ENCODE measurements at places on chromosomes 12 and 14.

DNA sequence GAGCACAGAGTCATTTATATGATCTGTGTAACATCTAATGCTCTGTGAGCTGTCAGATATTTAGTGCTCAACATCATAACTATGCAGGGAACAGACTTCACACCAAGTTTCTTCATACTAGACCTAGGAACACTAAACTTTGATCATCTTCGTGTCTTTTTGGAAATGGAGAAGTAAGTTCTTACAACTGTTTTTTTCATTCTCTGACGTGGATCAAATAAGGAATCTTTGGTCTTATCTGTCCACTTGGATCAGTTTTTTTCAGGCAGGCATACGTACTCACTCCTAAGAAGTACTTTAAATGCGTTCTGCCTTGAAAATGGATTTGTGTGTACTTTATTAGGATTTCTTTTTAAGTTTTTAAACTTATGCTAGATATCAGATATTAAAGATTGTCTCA is 191.0 kb downstream of the FBXL14 start:
- DNase-seq = no peak

- DNase-seq = peak; percentile 30
Measured at GRCh38 chr12:47343684-47344567, 264.2 kb upstream of the AMIGO2 start.

DNA sequence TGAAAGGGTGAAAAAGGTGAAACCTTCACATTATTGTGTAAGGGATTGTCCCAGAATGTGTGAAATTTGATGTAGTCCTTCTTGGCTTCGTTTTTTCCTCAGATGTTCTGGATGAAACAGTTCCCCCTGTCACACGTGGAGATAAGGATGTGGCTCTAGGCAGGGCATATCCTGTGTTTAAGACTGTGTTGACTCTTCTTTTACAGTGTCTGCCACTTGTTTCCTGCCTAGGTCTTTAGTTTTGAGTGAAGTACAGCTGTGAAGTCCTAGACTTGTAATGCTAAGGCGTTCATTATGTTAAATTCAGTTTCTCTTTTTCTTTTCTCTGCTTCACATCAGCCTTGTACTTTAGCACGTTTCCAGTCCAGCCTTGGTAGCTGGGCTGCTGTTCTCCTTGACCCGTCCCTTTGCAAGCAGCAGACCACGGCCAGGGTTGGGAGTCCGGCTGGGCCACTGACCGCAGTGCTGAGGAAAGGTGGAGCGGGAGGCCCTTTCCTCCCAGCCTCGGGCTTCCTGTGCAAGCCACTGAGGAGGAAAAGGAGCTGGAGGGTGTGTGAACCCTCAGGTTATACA is 59.1 kb downstream of the RASSF3 start:
- no peak for DNase-seq

- no peak for DNase-seq
Measured at GRCh38 chr14:84674636-84675035, 855.3 kb upstream of the FLRT2 start.

GRCh38 chr12:107223821-107224220 is 130.5 kb upstream of the CRY1 start:
- DNase-seq = no peak

DNA sequence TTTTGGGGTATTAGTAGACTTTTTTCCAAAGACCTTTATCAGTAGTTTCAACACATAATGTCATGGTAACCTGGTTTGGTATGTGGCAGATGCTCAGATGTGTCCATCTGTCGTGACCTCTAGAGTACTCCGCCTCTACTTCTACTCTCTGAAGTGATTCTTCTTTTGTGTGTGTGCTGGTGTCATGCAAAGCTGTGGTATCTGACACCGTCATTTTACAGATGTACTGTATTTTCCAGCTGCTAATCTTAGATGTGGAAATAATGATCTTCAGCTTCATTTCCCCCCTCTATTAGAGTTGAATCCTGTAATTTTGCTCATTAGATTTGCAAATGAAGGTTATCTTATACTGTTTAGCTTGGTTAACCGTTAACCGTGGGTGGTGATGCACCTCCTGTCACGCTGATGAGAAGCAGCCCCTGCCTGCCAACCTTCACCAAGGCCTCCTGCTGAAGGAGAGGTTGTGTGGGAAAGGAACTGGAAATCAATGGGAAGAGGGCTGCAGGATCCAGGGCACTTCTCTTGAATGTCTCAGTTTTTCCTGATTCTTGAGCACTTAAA is 222.4 kb upstream of the AMIGO2 start:
- DNase-seq = no peak

GRCh38 chr14:93047157-93047556 is 68.6 kb downstream of the ITPK1 start:
- DNase-seq = no peak

DNA sequence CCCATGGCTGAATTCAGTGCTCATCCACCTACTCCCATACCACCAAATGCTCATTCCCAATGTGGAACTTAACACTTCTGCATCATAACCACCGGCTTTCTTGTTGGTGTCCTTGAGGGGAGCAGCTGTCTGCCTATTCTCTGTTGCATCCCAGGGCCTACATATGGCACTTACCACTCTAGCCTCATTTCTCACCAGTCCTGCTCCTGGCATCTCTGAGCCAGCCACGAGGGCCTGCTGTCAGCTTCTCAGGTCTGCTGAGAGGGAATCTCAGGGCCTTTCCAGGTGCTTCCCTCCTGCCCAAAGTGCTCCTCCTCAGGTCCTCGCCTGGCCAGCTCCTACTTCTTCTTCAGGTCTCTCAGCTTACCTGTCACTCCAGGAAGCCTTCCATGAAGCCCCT is 24.0 kb upstream of the RND1 start:
- DNase-seq = no peak

DNA sequence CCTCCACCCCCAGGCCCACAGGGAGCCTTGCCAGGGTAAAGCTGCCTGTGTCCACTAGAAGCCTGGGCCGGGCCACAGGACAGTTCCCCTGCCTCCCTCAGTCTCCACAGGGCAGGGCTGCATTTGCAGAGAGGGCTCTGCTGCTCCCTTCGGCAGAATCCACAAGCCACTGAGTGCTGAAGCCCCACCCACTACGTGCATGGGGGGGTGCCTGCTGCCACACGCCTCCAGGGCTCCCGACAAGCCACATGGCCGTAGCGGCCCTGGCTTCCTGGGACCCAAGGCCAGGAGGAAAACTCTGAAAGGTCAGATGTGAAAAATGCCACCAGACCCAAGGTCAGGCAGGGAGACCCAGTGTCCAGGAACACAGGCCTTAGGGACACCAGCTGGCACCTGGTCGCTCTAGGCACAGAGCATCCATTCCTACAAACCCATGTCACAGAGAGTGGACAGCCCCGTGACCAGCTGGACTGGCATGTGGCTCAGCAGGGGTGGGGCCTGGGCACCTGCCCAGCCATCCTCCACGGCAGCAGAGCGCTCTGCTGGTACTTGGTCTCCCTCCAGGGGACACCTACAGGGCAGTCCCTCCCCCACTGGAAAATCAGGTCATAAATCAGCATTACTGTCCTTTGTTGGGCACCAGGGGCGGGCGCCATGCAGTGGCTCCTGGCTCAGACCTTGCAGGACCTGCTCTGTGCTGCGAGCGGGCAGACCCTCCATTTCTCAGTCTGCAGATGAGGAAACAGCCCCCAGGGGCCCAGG is 42.9 kb downstream of the CCDC85C start:
- no peak for DNase-seq

GRCh38 chr12:85794531-85794930 is 41.7 kb downstream of the RASSF9 start:
- no peak for DNase-seq

GRCh38 chr12:49288922-49289555 is 5.9 kb upstream of the PRPH start:
- no peak for DNase-seq

- DNase-seq = no peak
Measured at GRCh38 chr14:94623856-94624499, 11.8 kb downstream of the SERPINA3 start.

GRCh38 chr14:73888460-73888725 is 1.7 kb downstream of the ZNF410 start:
- DNase-seq = no peak

- no peak for DNase-seq
Measured at GRCh38 chr12:20155374-20155773, 213.0 kb upstream of the PDE3A start.

GRCh38 chr14:60303745-60304144 is 54.7 kb downstream of the PPM1A start:
- DNase-seq = no peak

- no peak for DNase-seq
Measured at GRCh38 chr12:20415641-20416040, 47.3 kb downstream of the PDE3A start.

GRCh38 chr12:74689071-74689655 is 151.5 kb downstream of the ATXN7L3B start:
- DNase-seq = peak; percentile 5

DNA sequence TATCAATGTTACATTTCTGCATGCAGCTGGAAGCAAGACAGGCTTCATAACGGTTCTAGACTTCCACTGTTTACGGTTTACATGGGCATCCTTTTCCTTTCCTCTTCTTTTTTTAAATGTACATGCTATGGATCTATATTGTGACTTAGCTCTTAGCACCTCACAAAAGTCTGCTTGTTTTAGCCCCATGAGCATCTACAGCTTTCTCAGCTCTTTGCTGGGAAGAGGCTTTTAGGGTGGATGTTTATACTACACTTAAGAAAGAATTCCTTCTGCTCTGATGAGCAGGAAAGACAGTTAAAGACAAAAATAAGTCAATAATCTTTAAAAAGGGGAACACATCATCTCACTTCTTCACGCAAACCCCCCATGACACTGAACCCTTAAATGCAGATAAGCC is 51.4 kb downstream of the KICS2 start:
- no peak for DNase-seq

GRCh38 chr14:91985008-91985407 is 37.5 kb upstream of the FBLN5 start:
- DNase-seq = peak; percentile 6

- DNase-seq = no peak
Measured at GRCh38 chr12:132319991-132320570, 9.3 kb downstream of the GALNT9 start.

GRCh38 chr12:109247831-109248654 is 61.0 kb downstream of the FOXN4 start:
- DNase-seq = no peak

DNA sequence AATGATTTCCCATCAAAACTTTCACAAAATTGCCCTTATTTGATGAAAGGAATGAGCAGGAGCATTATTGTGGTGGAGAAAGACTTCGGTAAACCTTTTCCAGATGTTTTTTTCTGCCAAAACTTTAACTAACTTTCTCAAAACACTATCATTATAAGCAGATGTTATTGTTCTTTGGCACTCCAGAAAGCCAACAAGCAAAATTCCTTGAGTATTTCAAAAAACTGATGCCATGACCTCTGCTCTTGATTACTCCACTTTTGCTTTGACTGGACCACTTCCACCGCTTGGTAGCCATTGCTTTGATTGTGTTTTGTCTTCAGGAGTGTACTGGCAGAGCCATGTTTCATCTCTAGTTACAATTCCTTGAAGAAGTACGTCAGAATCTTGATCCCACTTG is 29.7 kb upstream of the RAB21 start:
- no peak for DNase-seq

DNA sequence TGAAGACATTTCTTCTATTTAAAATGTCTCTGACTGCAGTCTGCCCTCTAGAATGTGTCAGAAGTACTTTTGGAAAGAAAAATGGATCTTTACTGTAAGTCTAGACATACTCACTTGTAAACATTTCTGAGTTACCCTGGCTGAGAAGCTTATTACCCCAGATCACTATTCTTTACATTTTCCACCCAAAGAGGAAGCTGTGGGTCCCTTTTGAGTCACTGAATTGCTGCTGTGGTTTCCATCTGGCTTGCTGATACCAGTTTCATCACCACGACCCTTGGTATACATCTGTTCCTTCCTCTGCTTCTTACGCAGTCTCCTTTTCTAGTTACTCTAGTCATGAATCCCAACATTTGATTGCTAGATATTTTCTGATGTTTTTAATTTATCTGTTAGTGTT is 20.2 kb upstream of the CLEC4D start:
- no peak for DNase-seq

DNA sequence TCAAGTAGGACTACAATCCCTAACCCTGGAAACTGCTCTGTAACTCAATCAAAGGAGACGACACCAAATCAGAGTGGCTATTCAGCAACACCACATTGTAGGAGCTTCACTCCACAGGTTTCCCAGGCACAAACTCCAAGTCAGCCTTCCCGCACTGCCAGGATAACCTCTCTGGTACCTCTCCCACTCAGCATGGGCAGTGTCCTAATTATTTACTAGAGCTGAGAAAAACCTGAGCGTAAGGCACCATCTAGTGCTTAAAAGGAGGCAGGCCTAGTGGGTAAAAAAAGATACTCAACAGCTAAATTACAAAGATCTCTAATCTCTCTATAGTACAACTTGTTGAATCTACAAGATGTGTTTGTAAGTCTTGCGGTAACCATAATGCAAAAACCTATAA is 36.1 kb downstream of the PARP11 start:
- no peak for DNase-seq

- DNase-seq = no peak
Measured at GRCh38 chr14:65957631-65958205, 528.5 kb upstream of the CCDC196 start.

- DNase-seq = no peak
Measured at GRCh38 chr12:4447151-4447550, 1.5 kb upstream of the FGF6 start.

GRCh38 chr14:73785834-73786635 is 65.6 kb upstream of the PTGR2 start:
- peak; percentile 67 for DNase-seq

GRCh38 chr12:93790472-93791152 is 113.4 kb downstream of the CRADD start:
- DNase-seq = no peak

DNA sequence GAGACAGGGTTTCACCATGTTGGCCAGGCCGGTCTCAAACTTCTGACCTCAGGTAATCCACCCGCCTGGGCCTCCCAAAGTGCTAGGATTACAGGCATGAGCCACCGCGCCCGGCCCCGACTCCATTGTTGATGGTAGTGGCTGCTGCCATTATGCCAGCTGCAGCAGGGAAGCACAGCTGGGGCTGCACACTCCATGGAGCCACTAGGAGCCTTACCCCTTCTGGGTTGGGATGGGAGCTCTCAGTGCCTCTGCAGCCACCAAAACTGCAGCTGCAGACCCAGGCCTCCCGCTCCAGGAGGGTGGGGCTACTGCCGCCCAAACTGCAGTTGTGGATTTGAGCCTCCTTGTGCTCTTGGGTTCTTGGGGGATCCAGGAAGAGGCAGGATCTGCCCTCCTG is 25.9 kb downstream of the TCHP start:
- DNase-seq = no peak

Measured in hepatic stellate cell (primary cell).